Uterus (tissue), 4 donors: ENCODE measurements at places on chromosomes 6 and 20. TPM values are rescaled to one million over a fixed set of nuclear protein-coding genes. Genes with fewer than 3 reads are reported as not detected.

Gene ASIP
- not detected for total RNA-seq

Gene ALDH5A1
- 12.4 TPM for total RNA-seq

- no peak for DNase-seq
These were observed 83.0 kb downstream of the SCAF8 start for GRCh38 chr6:154815938-154816820.

- no peak for DNase-seq
These were observed 519.9 kb downstream of the HAO1 start for GRCh38 chr20:7420345-7420744.

DNA sequence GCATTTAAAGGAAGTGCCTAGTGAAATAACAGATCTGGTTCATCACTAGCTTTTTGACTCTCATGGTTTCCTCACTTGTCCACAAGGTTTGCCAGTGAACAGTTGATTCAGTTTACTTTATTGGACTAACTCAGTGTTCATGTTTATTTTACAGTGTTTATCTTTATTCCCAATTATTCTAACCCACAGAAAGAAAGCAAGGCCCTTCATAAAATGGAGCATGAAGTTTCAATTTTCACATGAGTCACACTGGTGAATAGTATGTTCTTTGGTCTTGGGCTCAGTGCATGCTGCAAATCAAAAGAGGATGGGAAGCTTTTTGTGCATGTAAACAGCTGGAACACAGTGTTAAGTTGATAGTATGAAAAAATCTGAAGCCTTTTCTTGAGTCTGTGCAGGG is 217.6 kb upstream of the HDDC2 start:
- DNase-seq = no peak
